Kidney glomerular epithelial cell (primary cell): ENCODE measurements at places on chromosomes 13 and 19.

DNA sequence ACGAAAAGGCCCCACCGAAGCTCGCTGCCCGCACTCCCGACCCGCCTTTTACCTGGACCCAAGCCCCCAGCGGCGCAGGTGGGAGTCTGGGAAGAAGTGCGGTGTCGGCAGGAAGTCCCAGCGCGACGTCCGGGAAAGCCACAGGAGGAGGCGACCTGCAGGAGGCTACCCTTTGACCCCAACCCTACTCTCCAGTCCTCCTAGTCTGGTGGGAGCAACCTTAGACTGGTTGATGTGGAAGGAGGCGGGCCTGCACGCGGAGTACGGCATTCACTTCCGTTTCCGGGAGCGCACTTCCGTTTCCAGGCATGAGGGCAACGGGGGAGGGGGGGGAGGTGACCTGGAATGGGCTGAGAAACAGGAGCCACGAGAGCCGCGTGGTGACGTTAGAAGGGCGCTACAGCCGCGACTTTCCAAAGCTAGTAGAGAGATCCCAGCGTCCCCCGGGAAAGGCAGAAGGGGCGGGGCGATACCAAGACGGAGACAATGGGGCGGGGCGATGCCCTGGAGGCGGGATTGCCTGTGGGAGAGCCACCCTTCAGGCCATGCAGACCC is 28.5 kb downstream of the ZNF266 start:
- DNase-seq: peak; percentile 27

GRCh38 chr19:23262920-23263319 is 12.7 kb upstream of the ZNF724 start:
- DNase-seq: no peak

DNA sequence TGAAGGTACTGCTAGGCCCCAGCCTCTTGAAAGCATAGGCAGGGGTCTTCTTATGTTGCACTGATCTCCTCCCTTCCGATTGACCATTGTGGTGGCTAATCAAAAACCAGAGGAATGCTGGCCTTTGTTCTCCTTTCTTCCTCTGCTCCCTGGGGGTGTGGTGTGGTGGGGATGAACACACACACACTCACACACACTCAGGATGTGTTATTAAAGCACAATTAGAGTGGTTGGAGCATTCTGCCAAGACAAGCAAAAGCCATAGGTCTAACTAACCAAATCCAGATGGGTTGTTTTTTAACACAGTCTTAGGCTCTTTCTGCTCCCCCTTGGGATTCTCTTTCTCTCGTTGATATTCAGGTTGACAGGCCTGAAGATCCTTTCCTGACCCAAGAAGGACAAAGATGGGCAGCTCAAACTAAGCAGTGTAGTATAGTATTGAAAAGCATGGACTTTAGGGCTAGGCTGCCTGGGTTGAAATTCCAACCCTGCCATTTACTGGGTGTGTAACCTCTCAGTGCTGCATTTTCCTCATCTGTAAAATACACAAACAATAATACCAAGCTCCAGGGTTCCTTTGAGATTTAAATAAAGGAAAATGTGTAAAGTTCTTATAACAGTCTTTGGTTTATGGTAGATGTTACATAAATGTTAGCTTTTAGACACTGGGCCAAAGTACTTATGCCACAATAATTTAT is 25.5 kb upstream of the DGKH start:
- no peak for DNase-seq

- DNase-seq: no peak
These were observed 132.2 kb downstream of the FREM2 start for GRCh38 chr13:38819053-38819452.

DNA sequence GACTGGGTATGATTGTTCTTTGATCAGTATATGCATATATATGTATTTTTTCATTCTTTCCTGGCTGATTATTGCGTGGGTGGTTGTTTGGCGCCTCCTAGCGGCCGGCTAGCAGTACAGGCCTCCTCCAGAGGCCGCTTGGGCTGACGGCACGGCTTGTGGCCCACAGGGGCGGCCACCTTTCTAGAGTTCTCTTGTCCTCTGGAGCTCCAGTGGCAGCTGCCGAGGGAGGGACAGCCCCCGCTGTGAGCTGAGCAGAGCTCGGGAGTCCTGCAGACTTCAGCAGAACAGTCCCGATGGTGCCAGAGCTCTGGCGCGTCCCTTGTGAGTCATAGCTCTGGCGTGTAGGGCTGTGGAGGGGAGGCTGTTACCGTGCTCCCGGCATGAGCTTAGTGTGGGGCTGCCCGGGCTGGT is 22.5 kb upstream of the ZNF429 start:
- peak; percentile 22 for DNase-seq

- DNase-seq: no peak
These were observed 22.6 kb downstream of the THSD1 start for GRCh38 chr13:52383366-52383765.

DNA sequence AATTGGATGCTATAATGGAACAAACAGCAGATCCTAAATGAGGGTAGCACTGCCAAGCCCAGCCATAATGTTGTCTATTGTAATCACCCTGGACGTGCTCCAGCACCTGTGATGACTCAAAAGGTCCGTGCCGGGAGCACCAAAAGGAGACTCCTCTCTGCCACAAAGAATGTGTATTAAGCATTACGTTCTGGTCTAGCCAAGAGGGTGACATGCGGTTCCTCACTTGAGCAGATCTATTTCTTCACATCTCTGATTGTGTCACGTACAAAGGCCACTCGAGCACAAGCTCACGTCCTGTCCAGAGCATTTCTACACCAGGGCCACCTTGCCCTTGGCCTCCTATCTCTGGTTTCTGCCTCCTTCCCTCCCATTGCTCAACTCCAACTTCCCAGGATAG is 219.9 kb upstream of the IRS2 start:
- DNase-seq: peak; percentile 47

GRCh38 chr19:35043906-35044305 is 2.4 kb downstream of the HPN start:
- no peak for DNase-seq

GRCh38 chr19:10295305-10295846 is 5.6 kb downstream of the ICAM5 start:
- no peak for DNase-seq

DNA sequence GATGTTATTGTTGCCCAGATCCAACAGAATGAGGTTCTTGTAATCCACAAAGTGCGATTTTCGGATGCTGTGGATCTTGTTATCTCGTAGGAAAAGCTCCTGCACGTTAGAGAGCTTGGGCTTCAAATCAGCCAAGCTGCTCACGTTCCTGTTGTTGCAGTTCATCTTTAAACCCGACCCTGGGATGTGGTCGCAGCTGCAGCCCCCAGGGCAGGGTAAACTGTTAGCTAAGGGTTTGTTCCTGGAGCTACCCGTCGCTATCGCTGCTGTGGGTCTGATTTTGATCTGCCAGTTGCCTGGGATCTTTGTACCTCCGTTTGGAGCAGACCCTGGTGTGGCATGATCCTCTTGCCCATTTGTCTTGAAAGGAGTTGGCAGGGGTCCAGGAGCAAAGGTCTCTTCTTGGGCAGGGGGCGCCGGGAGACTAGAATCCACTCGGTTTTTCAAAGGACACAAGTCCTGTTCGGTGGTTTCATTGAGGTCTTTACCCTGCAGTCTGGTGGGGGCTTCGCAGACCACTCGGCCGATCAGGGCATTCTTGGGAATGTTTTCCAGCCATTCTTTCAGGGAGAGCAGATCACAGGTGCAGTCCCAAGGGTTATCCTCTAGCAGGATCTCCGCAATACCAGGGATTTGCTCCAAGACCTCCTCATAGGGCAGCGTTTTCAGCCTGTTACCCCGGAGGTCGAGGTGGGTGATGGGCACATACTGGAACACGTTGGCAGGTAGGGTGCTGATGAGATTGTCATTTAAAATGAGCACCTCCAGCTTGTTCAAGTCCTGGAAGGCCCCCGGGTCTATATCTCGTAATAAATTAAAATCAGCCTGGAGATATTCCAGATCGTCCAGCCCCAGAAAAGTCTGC is 1.8 kb downstream of the SLITRK1 start:
- no peak for DNase-seq
